ENCODE measurements at places on chromosomes 7 and 10.

GRCh38 chr10:89946106-89946505 is 244.7 kb downstream of the KIF20B start:
- DNase-seq: peak; percentile 2

- no peak for DNase-seq
Observed at GRCh38 chr7:82599895-82600294, 156.3 kb upstream of the CACNA2D1 start.

GRCh38 chr7:112990624-112991023 is 96.0 kb downstream of the GPR85 start:
- no peak for DNase-seq

DNA sequence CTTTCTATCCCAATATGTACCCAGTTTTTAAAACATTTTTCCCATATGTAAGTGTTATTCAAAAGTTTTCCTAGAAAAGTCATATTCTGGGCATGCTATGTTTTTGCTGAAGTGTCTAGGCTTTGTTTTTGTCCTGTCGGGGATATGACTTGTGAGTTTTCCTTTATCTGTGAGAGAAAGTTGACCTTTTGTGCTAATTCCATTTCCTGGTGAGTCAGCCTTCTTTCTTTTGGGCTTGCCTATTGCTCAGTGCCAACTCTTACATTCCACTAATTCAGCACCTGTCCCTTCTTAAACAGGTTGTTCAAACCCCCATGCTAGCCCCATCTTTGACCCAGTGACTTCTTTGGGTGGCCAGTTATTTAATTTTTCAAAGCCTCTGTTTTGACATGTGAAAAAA is 146.2 kb downstream of the AHR start:
- DNase-seq: no peak

GRCh38 chr7:102064361-102065025 is 222.2 kb upstream of the SH2B2 start:
- DNase-seq: no peak

- no peak for DNase-seq
Observed at GRCh38 chr7:121196286-121196685, 132.5 kb upstream of the WNT16 start.

DNA sequence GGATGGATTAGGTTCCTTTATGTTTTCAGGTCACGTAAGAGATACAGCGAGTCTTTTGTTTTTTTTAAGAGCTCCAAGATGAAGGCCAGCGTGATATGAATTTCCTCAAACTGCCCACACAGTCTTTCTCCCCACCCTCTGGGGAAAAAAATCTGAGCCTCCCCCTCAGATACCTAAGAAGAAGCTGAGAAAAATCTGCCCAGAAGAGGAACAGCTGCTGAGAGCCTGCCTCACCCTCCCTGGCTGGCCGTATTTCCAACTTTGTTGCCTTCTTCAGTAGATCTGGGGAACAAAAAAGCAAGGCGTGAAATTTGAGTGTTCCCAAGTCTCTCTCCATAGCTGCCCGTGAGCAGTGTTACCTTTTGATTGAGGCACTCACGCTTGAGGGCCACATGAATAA is 208.1 kb downstream of the KIAA1217 start:
- no peak for DNase-seq

- no peak for DNase-seq
Observed at GRCh38 chr10:11018855-11019631, 1.4 kb downstream of the CELF2 start.

- no peak for DNase-seq
Observed at GRCh38 chr10:118151461-118151860, 104.7 kb upstream of the RAB11FIP2 start.

GRCh38 chr7:151426441-151426903 is 13.5 kb downstream of the CRYGN start:
- DNase-seq: no peak

DNA sequence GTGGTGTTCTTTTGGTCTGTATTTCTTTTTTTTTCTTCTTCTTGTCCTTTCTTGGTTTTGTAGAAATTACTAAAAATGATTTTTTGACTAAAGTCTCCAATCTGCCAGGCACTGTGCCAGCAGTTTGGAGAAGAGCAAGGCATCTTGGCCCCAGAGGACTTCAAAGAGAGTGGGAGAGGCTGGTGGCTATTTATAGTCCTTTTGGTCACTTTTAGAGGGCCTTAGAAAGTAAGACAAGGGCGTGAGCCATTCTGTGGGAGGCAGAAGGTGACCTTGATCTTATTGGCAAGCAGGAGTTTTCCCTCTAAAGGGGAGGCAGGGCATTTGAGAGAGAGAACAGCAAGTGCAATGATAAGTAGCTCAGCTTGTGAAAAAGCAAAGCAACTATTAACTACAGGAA is 211.9 kb downstream of the GALNT17 start:
- no peak for DNase-seq

All from T-helper 1 cell (primary cell).